NCI-H2107 (cell line): ENCODE measurements at places on chromosomes 3 and 15.

DNA sequence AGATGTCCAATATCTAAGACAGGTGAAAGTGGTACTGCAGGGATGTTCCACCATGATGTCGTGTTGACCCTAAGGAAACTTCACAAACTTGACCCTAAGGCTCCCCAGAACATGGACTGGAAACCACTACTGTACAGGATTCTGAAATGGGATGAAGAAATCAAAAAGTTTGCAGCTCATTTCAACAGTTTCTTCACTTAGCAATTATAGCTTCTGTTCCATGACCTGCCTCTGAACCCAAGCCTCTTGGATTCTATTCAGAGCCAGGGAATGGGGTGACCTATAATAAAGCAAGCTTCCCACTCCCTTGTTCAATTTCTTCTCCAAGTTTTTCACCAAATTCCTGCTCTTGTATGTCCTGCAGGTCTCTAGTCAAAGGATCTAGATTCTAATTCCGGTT, 40.7 kb downstream of the DUT start:
- no peak for DNase-seq

- no peak for DNase-seq
Observed at GRCh38 chr3:159807137-159808040, 181.2 kb upstream of the IL12A start.

DNA sequence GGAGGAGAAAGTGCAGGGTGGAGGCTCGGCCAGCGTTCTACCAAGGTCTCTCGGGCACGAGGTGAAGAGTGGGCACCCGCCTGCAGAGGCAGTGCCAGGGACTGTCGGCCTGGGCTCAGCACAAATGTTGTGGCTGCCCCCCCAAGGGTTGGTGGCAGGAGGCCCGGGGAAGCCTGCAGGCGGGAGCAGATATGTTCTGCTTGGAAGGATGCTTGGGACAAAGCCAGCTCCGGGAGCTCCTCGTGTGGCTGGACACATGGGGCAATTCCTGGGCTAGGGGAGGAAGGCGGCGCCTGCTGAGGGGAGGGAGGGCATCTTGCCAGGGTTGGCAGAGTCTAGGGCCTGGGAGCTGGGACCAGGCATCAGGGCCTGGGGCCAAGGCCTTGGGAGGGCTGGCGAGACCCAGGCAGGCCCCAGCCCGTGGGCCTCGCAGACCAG, 30.4 kb upstream of the FBLN2 start:
- no peak for DNase-seq

DNA sequence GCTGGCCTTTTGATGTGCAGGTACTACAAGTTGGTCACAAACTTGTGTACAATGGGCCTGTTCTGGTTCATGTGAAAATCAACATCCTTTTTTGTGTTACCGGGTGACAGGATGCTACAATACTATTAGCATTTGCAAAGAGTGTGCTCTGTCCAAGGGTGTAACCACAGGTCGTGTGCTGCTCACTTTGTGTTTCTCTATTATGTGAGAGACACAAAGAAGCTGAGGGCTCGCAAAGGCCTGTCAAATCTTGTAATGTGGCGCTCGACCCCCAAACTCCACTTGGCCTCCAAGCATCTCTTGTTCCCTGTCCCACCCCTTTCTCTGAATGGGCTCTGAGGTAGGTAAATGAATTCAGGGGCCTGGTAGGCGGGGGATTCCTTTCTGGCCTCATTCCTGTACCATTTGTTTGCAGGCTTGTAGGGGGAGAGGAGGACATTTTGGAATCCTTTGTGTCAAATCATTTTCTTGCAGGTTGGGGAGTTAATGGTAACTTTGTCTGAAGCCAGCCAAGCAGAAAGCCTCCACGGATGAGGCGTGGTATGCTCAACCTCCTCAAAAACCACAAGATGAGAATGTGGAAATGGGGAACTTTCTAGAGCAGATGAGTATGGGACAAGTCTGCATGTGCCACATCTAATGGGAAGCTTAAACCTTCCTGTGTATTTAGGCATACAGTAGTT, 109.1 kb downstream of the OPA1 start:
- DNase-seq: no peak

DNA sequence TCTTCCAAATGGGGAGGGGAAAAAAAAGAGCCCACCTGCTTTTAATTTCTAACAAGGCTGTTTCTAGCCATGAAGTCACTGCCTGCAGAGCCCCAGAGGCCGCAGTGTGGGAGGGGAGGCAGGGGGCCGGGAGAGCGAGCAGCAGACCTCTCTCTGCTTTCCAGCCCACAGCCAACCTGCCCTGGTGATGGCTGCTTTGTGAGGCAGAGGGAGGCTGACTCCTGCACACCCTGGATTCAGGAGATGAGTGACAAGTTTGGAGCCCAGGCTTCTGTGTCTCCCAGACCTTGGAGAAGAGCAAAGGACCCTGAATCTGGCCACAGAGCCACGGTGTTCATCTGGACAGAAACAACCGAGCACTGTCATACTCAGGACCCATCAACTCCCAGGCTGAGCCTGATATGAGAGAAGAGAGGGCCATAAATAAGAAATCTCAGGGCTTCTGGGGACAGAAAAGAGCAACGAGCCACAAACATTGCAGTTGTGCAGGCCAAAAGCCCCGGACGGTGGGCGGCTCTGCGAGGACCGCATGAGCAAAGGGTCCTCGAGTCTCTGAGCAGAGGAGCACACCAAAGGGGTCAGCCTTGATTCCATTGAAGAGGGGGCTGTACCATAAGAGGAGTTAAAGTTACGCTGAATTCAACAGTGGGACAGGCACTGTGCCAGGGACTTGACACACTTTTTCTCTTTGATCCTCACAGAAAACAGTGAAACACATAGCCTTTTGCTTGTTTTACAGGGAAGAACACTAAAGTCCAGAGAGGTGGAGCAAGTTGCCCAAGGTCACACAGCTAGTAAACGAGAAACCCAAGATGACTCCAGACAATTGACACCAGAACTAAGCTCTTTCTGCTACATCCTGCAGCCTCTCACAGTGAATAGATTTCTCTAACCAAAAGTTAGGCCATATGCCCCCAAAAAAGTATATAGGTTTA, 97.2 kb downstream of the SEMA5B start:
- DNase-seq: no peak

DNA sequence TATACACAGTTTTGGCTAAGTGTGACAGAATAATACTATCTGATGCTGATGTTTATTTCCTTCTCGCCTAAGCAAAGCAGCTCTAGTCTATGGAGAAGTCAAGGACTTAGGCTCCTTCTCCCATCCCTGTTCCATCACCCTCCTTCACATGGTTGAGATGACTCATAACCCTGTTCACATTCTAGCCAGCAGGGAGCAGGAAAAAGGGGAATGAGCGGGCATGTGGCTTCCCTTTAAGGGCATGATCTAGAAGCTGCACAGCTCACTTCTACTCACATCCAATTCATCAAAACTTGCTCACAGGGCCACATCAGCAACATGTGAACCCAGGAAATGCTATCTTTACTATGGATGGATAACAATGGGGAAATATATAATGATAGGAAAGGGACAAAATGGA, 40.9 kb downstream of the CBLB start:
- no peak for DNase-seq
